GM06990 (cell line): ENCODE measurements at places on chromosomes 7 and 10.

- no peak for DNase-seq
Measured at GRCh38 chr10:14385596-14386593, 55.2 kb upstream of the FRMD4A start.

- DNase-seq: no peak
Measured at GRCh38 chr10:102578782-102579181, 65.5 kb upstream of the TRIM8 start.

GRCh38 chr10:90226517-90226916 lies 525.1 kb downstream of the KIF20B start:
- no peak for DNase-seq

DNA sequence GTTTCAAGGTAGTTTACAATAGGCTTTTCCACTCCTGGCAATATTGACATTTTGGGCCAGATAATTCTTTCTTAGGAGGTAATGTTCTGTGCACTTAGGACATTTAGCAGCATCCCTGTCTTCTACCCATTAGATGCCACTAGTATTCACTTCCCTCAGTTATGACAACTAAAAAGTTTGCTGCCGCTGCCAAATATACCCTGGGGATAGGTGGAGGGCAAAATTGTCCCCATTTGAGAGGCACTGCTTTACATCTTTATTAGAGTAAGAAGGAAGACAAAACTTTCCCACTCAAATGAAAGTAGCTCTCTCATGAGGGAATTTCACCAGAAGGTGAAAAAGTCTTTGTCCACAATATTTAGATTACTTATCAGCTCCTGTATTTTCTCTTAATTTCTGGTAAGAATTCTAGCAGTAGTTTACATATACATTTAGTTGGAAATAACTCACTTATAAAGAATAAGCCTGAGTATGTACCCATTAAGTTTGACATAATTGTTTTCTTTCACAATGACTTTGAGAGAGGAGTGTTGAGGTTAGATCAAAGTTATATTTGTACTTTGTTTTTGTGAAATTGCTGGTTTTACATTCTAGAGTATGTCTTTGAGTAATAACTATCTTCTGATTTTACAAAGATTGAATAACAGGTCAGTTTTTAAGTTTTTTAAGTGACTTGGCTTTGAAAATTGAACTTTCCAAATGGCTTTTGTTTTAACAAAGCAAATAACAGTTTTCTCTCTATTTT lies 46.0 kb downstream of the HELLS start:
- peak; percentile 31 for DNase-seq

DNA sequence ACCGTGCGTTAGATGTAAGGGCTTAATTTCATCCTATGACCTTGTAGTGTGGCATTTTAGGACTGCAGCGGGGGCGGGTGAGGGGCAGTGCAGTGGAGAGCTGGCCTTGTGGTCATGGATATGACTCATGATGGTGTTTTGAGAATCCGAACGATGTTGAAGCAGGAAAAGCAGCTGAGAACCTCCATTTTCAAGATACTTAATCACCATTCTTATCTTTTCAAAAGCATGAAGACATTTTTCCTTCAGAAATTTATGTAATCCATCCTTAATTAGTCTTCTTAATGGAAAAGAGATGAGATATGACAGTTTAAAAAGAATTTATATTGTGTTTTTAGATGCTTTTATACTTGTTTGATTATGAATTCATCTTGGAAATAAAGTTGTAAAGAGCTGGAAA lies 9.6 kb downstream of the ATP5F1C start:
- DNase-seq: no peak

DNA sequence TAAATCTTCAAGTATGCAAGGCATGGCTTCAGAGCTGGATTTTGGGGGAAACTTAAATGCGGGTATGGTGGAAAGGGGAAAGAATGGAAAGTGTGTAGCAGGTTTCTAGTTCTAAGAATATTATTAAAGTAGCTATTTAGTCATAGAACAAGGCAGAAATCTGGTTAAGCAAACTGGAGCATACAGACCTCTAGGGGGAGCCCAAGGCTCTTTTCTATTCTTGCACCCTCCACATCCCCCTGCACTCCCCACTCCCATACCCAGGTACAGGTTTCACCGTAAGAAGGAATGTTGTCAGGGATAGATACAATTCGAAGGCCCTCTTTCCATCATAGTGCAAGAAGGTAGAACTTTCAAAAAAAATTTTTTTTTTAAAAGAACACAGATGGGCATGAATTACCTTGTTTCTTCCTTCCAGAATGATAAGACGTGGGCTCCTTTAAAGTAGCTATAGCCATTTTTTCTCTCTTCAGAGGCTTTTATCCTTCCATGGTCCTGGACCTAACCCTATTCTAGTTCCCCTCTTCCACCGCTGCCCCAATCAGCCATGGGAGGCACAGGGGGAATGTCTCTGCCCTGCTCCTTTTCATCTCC lies 41.5 kb upstream of the SMIM30 start:
- no peak for DNase-seq

- no peak for DNase-seq
Measured at GRCh38 chr7:142248166-142249160, 9.4 kb downstream of the PRSS58 start.

- no peak for DNase-seq
Measured at GRCh38 chr7:47739301-47739875, 157.5 kb upstream of the TNS3 start.

DNA sequence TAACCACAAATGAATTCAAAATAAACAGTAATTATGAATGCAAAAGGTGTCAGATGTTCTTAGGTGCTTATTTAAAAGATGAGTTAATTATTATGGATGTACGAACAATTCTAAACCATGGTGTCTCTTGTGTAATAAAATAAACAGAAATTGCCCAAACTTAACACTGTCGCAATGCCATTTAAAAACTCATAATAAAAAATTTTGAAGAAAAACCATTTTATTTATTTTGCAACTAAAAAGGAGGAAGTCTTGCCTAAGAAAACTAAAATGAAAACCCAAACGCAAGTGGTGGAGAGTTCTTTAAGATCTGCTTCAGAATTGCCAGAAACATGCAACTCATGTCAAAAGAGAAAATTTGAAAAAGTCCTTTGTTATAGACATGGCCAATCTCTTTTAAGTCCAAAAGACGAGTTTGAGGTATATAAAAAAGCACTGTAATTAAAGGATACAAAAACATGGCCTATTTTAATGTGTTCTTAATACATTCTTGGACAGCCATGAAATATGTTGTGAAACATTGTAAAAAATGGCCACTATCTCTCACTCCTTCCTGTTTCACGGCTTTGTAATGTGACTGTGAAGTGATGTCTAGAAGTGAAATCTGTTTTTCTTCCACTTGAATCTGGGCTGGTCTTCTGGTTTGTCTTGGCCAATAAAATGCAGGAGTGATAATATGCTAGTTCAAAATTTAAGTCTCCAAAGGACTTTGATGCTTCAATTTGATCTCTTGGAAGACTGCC lies 322.9 kb downstream of the PRPF18 start:
- DNase-seq: no peak
